ENCODE measurements at places on chromosomes 1 and 21.

- no peak for DNase-seq
Observed at GRCh38 chr1:96834986-96835385, 113.4 kb downstream of the PTBP2 start.

DNA sequence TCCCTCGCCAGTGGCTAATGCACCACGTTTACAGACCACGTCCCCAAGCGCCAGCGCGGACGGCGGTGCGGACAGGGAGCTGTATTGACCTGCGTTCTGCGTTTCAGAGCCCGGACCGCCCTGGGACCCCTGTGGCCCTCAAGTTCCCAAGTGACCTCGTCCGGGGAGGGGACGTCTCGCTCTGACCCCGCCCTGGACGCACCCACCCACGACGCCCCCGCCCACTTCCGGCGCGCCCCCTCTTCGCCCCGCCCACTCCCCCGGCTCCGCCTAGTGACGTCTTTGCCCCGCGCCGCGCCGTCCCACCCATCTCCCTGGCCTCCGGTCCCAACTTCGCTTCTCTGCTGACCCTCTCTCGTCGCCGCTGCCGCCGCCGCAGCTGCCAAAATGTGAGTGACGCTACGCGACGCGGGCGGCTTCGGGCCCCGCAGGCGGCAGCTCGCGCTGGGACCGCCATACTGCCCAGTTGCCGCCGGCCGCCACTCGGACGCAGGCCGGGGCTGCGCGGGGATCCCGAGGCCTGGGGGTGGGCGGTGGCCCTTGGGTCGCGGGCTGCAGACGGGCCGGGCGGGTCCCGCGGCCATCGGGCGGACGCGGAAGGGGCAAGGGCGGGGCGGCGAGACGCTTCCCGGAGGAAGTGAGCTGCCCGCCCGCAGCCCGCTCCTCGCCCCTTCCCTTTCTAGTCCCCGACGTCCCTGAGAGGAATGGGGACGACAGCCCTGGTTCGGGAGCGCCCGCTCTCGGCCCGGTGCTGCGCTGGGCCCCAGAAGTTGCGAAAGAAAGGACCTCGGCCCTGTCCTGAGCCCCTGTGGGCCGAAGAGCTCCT is at the start of gene VAMP3:
Gene VAMP3 (plus strand): TSS at position 300 of the 826 bp plus-strand sequence. CDS start 88 bp downstream, at position 388.
- peak; percentile 95 for DNase-seq

DNA sequence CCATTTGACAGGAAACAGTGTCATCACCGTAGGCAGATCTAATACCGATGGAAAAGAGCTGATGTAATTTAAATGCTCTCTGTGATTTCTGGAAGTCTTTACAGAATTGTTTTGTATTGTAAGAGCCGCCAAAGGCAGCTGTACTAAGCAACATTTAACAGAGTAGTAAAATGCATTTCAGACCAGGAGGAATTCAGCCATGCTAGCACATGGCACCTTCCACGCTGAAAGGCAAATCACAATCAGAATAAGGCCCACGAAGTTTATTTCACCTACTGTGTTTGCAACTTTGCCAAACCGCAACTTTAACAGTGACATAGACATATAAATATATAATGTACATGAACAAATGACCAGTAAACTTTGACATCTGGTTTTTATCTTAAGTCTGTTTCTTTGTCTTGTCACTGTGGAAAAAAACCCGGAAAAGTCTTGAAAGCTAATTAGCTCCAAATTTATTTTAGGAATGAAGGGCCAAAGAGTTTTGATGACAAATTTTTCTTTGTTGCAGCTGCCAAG is 26.1 kb upstream of the DISC1 start:
- no peak for DNase-seq

DNA sequence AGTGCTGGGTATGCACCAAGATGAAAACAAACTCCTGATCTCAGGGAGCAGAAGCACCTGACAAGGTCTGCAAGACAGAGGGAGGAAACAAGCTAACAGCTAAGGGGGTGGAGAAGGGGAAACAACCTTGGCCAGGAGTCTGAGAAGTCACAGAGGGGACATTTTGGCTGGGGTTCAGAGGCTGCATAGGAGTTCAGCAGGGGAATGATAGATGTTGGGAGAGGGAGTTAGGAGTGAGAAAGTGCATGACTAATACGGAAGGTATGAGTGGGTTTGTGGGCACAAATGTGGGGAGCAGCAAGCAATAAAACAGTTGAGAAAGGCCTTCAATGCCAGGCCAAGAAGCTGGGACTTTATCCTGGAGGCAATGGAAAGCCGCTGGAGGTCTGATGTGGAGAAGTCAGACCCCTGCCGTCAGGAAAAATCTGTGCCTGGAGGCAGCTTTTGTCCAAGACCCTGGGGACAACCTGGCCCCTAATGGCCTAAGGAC is 16.4 kb downstream of the EPHA2 start:
- DNase-seq = no peak

DNA sequence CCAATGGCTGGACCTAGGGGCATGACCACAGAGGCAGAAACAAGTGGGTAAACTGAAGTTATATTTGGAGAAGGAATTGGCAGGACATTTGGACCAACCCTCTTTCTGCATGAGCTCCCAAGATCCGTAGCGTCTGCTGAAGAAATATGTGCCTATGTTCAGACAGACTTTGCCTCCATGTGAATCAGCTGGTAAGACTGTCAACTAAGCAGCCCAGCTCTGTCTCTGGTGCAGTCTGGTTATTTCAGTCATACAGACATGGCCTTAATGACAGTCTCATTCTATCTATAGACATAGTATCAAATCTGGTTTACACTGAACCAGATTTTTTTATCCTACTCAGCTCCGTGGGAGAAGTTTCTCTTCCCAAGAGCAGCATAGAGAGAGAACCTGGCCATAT is 63.1 kb upstream of the PBX1 start:
- no peak for DNase-seq
